Effector memory CD8-positive, alpha-beta T cell (primary cell): ENCODE measurements at places on chromosomes 3 and 15.

- DNase-seq, result no peak
These were observed 3.1 kb downstream of the PCYT1A start for GRCh38 chr3:196284396-196284795.

GRCh38 chr3:175426805-175427204, 567.7 kb downstream of the NAALADL2 start:
- no peak for DNase-seq

- DNase-seq, result no peak
These were observed 768.5 kb upstream of the CFAP20DC start for GRCh38 chr3:59818033-59818918.

- DNase-seq, result no peak
These were observed 179.4 kb downstream of the OPA1 start for GRCh38 chr3:193772422-193772763.

DNA sequence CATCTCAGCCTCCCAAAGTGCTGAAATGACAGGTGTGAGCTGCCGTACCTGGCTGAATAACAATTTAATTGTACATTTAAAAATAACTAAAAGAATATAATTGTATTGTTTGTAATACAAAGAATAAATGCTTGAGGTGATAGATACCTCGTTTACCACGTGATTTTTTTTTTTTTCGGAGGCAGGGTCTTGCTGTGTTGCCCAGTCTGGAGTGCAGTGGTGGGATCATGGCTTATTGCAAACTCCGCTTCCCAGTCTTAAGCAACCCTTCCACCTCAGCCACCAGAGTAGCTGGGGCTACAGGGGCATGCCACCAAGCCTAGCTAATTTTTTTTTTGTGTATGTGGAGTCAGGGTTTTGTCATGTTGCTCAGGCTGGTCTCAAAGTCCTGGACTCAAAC, 15.8 kb downstream of the MFN1 start:
- DNase-seq, result no peak

DNA sequence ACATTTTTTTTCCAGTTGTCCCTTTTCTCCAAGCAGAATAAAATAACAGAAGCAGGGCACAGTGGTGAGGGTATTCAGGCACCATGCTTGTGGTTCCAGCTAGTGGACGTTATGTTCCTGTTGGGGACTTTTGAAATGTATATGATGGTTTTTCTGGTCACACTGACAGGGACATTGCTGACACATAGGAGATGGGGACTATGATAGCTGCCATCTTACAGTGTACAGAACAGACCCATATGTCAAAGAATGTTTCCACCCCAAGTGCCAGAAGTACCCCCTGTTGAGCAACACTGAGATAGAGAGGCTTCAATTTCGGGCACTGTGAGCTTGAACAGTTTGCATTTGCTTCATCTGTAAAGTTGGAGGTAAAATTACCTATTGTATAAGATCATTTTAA, 38.6 kb downstream of the MCTP2 start:
- no peak for DNase-seq

DNA sequence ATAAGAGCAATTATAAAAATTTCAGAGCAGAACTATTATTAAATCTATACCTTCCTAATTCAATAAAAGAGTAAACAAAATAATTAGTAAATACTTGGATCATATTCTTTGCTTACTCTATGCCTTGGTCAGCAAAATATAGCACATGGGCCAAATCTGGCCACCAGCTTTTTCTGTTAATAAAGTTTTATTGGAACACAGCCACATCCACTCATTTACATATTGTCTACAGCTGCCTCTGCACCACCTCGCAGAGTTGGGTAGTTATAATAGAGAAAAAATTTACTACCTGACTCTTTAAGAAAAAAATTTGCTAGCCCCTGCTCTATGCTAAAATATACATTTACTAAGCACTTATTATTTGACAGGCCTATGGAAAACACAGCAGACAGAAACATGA, 32.2 kb upstream of the GANC start:
- no peak for DNase-seq

- no peak for DNase-seq
These were observed 16.0 kb downstream of the NKIRAS1 start for GRCh38 chr3:23900744-23901143.

DNA sequence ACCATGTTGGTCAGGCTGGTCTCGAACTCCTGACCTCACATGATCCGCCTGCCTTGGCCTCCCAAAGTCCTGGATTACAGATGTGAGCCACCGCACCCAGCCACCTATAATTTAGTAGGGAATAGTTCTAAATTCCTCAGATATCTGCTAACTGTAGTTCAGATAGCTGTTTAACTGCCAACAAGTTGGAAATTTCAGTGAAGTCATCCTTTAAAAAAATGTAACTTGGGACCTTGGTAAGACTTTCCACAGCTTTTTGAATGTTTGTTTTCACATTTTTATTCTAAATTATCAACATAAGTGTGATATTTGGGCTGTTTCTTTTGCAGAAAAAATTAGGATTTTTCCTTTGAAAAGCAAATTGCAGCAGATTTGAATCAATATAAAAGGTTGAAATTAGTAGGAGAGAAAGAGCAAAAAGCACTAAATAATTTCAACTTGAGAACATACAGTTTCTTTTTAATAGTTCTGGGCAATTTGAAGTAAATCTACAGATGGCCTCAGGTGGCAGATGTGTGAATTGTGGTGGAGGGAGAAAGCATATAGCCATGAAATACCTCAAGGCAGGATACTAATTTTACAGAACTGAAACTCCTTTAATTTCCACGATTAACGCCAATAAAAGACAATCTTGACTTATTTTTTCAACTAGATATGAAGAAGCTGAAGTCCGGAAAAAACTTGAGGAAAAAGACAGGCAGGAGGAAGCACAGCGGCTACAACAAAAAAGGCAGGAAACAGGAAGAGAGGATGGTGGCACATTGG, 34.3 kb downstream of the USP8 start:
- DNase-seq, result no peak

- no peak for DNase-seq
These were observed 10.3 kb upstream of the COPG1 start for GRCh38 chr3:129238945-129239705.

GRCh38 chr3:134318166-134318565, 56.1 kb downstream of the AMOTL2 start:
- no peak for DNase-seq

- no peak for DNase-seq
These were observed 319.4 kb upstream of the STAC start for GRCh38 chr3:36060950-36061349.

GRCh38 chr15:66724732-66725463, 22.9 kb downstream of the SMAD6 start:
- DNase-seq, result no peak

DNA sequence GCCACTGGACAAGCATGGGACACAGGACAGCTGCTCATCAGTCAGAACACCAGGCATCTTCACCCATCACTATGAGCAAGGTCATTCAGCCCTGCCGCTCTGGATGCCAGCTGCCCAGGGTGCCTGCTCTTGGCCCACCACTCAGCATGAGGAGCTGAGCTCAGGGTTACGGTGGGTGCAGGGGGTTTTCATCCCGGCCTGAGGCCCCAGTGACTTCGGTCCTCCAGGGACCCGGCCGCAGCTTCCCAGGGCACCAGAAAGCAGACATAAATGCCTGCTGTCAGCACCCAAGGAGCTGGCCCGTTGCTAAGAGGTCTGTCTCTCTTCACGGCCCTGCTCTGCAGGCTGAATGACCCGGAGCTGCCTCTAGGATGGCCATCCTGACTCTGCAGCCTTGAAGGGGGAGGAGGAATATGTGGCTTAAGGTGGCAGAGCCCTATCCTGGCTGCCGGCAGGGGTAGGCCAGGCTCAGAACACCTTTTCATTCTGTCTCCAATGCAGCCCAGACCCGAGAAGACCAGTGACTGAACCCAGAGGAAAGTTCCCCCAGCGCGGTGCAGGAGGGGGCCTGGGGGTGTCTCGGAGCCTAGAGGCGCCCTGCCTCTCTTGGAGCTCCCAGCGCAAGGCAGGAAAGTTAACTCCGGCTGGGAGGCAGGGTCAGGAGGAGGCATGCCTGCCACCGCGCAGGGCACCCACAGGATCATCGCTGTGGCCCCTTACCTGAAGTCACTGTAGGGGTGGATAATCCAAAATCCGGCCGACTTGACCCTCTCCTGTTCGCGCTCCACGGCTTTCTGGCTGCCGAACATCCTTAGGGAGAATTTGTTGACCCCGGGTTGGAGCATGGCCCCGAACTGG, 1.8 kb downstream of the HCN4 start:
- no peak for DNase-seq

- no peak for DNase-seq
These were observed 17.5 kb upstream of the TBC1D5 start for GRCh38 chr3:17759901-17760300.

GRCh38 chr3:49362561-49362960, 4.4 kb upstream of the GPX1 start:
- no peak for DNase-seq

- no peak for DNase-seq
These were observed 9.8 kb downstream of the CTXND1 start for GRCh38 chr15:80242132-80242769.
